ENCODE measurements at places on chromosomes 6 and 20. TPM values are rescaled to one million over a fixed set of nuclear protein-coding genes. Genes with fewer than 3 reads are reported as not detected.
A peak's percentile ranks its signal among the peaks of the same experiment; 100 is the strongest.

- no peak for DNase-seq
Observed at GRCh38 chr6:151916680-151917164, 109.2 kb downstream of the ESR1 start.

DNA sequence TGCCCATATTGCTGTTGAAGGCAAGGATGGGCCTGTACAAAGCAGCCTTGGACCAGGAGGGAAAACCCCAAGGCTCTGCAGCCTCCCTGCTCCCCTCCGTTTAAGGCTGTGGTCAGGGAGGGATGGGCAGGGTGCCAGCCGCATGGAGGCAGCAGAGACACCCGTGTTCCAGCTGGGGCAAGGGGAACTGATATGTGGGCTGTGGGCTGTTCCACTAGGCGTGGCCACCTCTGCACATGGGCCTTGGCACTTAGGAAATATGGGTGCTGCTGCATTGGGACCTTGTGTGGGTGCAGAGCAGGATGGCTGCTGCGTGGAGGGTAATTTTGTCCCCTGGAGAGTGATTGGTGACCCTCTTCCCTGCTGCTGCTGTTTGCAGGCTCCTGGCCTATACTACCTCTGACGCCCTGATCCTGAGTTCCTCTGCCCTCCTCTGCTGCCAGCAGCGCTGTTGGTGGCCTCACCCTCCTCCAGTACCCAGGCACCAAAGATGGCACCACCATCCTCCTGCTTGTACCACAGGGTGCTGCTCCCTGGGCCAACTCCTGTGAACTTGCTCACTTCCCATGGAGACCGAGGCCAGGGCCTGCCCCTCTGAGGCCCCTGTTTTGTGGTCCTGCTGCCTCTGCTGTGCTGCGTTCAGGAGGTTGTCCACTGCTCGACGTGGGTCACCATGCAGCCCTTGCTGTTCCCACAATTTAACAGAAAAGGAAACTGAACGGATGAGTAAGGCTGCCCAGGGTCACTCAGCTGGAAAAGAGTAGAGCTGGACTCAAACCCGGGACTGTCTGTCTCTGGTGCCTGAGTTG lies 35.3 kb downstream of the PANK2 start:
- DNase-seq, result no peak

DNA sequence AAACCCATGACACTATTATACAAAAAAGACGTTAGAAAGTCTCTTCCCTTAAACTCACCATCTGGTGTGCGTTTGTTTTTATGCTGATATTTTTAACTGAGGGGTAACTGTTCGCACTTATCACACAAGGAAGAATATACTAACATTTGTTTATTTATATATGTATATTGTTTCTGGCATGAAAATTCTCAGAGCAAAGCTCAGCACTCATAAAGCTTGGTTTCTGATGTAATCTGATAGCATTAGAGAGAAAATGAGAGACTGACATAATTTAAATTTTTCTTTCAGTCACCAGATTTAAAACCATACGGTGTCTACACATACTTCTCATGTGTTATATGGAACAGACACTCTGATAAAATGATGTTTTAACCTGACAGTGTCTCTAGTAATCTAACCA lies 6.9 kb downstream of the BLOC1S5 start:
- DNase-seq, result peak; percentile 61

- no peak for DNase-seq
Observed at GRCh38 chr6:138113588-138114210, 6.5 kb upstream of the PERP start.

Gene OARD1
- 2.3 TPM for total RNA-seq

- DNase-seq, result no peak
Observed at GRCh38 chr6:100455230-100456124, 9.2 kb downstream of the SIM1 start.

- peak; percentile 15 for DNase-seq
Observed at GRCh38 chr6:107444277-107444676, 15.1 kb downstream of the PDSS2 start.

GRCh38 chr6:28789553-28790083 lies 134.2 kb downstream of the TRIM27 start:
- peak; percentile 68 for DNase-seq

Gene PCSK2
- not detected for total RNA-seq

GRCh38 chr6:48403587-48403986 lies 292.6 kb upstream of the PTCHD4 start:
- DNase-seq, result no peak

DNA sequence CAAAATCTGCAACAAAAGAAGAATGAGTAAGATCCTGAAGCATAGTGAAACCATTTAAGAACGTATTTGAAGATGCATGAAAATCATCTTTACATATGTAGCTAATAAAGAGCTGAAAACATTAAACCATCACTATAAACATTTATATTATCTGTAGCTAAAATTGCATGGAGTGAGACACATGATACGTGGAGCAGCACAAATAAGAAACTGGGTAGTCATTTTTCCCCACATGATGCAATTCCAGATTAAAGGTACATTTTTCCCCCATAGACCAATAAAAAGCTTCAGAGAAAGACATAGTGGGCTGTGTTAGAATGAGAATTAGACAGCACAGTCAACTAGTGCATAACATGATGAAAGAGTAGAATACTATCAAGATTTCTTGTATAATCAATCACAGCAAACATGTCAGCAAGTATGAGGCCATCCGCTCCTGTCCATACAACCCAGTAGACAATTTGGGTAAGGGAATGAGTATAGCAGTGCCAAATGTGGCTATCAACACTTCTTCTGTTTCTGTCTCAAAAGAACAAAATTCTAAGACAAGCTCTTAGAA lies 67.0 kb downstream of the RSPO3 start:
- no peak for DNase-seq

- peak; percentile 33 for DNase-seq
Observed at GRCh38 chr6:32439602-32440214, at the start of gene HLA-DRA. HLA-DRA (plus strand) TSS chr6:32439887; CDS start chr6:32439951, 64 bp downstream.

DNA sequence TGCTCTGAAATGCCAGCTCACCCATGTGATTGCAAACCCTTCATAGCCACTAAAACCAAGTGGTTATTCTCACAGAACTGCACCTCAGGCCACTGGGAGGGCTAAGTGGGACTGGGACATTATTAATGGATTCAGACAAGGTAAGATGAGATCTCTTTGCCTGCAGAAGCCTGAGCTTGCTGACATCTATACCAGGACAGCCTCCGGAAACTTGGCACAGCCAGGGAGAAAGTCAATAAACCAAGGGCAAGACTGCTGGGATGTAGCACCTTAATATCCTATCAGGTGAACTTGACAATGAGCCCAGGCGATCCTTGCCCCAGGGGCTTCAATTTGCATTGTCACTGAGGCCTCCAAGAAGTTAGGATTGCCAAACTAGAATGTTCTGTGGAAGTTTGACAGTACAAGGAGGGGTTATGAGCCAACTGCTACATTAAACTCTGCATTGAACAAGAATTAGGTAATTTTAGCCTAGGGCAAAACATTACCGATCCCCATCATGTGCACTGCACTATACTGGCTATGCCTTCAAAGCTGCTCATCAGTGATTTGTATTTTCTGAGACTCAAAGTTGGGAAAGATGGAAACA lies 60.1 kb upstream of the RALGAPA2 start:
- no peak for DNase-seq
